ENCODE measurements at places on chromosomes 11 and 22.

- no peak overlapping the region for H3K4me3 ChIP-seq
- no peak for DNase-seq
- H3K27me3 ChIP-seq, result peaks cover 2% of the 10 kb centered on the region
- no peaks in the 10 kb centered on the region for H3K4me1 ChIP-seq
Observed at GRCh38 chr11:75306529-75306928, 44.9 kb downstream of the ARRB1 start.

- no peak for DNase-seq
- no peaks in the 10 kb centered on the region for H3K4me1 ChIP-seq
- no peak overlapping the region for H3K27ac ChIP-seq
- H3K4me3 ChIP-seq, result no peak overlapping the region
- no peaks in the 10 kb centered on the region for H3K36me3 ChIP-seq
- H3K27me3 ChIP-seq, result no peaks in the 10 kb centered on the region
Observed at GRCh38 chr11:104979839-104980238, 11.5 kb upstream of the CASP4 start.

DNA sequence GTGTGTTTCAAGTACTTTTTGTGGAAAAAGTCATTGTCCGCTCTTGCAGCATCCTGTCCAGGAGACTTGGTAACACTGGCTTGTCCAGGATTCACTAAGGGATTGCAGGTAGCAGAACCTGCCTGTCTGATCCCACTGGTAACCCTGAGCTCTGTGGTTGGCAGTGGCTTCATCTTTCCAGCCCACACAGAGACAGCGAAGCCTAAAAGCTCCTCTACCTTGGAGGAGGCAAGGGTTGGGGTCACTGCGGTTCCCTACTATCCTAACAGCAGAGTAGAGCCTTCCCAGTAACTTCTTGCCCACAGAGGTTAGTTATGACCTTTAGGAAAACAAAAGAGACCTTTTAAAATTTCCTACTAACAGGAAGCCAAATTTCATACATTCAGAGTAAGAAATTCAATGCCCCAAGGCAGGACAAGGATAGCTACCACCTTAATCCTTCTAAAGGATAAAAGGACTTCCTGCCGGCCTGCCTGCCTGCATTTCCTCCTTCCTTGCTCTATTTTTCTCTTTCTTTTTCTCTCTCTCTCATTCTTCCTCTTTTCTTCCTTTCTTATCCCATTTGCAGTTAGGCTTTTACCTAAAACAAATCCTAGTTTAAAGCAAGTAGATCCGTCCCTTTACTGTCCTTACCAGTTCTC is 8.4 kb upstream of the RCN1 start:
- H3K4me1 ChIP-seq, result peaks cover 10% of the 10 kb centered on the region
- no peak overlapping the region for H3K27ac ChIP-seq
- DNase-seq, result no peak
- no peaks in the 10 kb centered on the region for H3K36me3 ChIP-seq
- no peak overlapping the region for H3K4me3 ChIP-seq

DNA sequence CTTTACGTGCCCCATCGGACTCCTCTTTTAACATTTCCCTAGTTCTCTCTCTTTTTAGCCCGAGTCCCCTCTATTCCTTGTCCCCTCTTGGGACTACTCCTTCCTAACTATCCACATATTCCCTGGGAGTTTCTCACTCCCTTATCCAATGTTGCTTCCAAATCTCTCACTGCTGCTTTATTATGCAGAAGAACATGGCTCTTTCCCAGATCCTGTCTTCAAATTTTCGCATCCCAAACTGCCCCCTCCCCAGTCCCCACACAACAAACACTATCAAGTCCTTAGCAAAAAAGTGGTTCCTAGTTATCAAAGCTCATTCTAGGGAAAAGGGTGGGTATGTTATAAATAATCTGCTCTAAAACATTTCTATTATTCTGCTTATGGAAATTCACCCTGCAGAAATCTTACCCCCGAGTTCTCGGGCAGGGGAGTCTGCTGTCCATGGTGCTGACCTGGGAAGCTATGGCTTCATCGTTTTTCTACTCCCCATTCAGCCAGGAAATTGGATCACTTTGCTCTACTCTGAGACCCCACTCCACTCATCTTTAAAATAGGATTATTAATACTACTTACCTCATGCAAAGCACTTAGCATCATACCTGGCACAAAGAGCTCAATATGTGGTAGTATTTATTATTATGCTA is 393.5 kb downstream of the BUD13 start:
- no peaks in the 10 kb centered on the region for H3K36me3 ChIP-seq
- H3K27me3 ChIP-seq, result no peaks in the 10 kb centered on the region
- DNase-seq, result no peak
- H3K4me1 ChIP-seq, result no peaks in the 10 kb centered on the region
- H3K27ac ChIP-seq, result no peak overlapping the region

DNA sequence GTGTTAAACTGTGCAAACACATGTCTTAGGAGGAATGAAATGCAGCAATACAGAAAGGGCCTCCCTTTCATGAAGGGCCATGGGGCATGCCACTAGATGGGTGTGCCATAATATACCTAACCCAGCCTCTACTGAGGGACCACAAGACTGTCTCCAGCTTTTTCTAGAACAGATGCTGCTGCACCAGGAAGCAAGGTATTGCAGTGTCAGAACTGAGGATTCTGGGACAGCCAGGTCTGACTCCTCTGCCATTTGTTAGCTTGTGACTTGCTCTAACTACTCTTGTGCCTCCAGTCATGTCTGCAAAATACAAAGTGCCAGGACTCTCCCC is 53.2 kb downstream of the HIRA start:
- H3K27ac ChIP-seq, result no peak overlapping the region
- no peaks in the 10 kb centered on the region for H3K4me1 ChIP-seq
- no peaks in the 10 kb centered on the region for H3K27me3 ChIP-seq
- H3K4me3 ChIP-seq, result no peak overlapping the region
- H3K36me3 ChIP-seq, result peaks cover 37% of the 10 kb centered on the region

GRCh38 chr11:27361649-27362431 is 1.2 kb downstream of the CCDC34 start:
- peak overlapping the region; percentile 93 for H3K4me3 ChIP-seq
- H3K36me3 ChIP-seq, result no peaks in the 10 kb centered on the region
- no peak overlapping the region for H3K27ac ChIP-seq
- H3K4me1 ChIP-seq, result peaks cover 13% of the 10 kb centered on the region
- no peak for DNase-seq

- H3K27me3 ChIP-seq, result no peaks in the 10 kb centered on the region
- DNase-seq, result no peak
- no peaks in the 10 kb centered on the region for H3K36me3 ChIP-seq
- no peak overlapping the region for H3K27ac ChIP-seq
- no peak overlapping the region for H3K4me3 ChIP-seq
Observed at GRCh38 chr22:32207971-32208480, 3.2 kb upstream of the RFPL2 start.

DNA sequence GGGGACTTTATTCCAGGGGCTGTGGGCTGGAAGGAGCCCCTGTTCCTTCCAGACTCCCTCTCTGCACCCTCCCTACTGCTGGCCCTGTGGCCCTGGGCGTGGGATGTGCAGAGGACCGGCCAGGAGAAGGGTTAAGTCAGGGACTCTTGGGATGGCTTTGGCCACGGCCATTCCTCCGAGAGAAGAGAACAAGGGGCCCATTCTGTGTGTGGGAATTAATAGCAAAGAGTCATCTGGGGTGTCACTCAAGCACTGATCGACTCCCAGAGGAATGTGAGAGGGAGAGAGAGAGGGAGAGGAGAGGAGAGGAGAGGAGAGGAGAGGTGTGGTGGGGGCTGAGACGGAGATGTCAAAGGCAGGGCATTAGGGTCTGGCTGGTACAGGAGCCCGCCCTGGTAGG is 14.2 kb upstream of the SOX10 start:
- no peak overlapping the region for H3K27ac ChIP-seq
- H3K27me3 ChIP-seq, result no peaks in the 10 kb centered on the region
- peaks cover 17% of the 10 kb centered on the region for H3K4me1 ChIP-seq

DNA sequence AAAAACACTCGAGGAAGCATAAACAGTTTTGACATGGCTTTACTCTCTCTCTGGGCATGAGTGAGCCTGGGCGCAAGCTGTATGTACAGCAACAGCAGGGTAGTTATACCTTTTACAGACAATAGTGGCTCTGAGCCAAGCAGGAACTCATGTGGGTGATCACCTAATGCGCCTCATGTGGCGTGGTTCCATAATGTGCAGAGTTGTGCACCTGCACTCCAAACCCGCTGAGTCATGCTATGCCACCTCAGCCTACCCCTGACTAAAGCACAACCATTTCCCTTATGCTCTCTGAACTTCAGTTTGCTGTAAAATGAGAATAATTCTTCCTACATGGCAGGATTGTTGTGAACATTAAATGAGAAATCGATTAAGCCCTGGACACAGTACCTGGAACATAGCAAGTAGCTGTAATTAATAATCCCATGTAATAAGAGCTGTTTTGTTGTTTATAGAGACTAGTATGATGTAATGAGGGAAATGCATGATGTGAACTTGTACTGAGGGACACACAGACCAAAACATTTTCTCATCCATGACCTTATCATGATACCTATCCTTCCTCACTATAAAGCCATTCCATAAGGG is 71.6 kb downstream of the CCDC34 start:
- no peak overlapping the region for H3K4me3 ChIP-seq
- DNase-seq, result no peak
- H3K4me1 ChIP-seq, result peaks cover 7% of the 10 kb centered on the region

GRCh38 chr22:23834406-23834792 is 4.4 kb downstream of the DERL3 start:
- H3K27ac ChIP-seq, result no peak overlapping the region
- H3K4me3 ChIP-seq, result no peak overlapping the region
- H3K4me1 ChIP-seq, result peaks cover 3% of the 10 kb centered on the region
- DNase-seq, result no peak
- H3K36me3 ChIP-seq, result peaks cover 8% of the 10 kb centered on the region

GRCh38 chr11:130388607-130389205 is 39.7 kb downstream of the ADAMTS8 start:
- no peaks in the 10 kb centered on the region for H3K36me3 ChIP-seq
- H3K27ac ChIP-seq, result no peak overlapping the region
- no peak for DNase-seq
- H3K27me3 ChIP-seq, result peaks cover 49% of the 10 kb centered on the region
- no peak overlapping the region for H3K4me3 ChIP-seq

DNA sequence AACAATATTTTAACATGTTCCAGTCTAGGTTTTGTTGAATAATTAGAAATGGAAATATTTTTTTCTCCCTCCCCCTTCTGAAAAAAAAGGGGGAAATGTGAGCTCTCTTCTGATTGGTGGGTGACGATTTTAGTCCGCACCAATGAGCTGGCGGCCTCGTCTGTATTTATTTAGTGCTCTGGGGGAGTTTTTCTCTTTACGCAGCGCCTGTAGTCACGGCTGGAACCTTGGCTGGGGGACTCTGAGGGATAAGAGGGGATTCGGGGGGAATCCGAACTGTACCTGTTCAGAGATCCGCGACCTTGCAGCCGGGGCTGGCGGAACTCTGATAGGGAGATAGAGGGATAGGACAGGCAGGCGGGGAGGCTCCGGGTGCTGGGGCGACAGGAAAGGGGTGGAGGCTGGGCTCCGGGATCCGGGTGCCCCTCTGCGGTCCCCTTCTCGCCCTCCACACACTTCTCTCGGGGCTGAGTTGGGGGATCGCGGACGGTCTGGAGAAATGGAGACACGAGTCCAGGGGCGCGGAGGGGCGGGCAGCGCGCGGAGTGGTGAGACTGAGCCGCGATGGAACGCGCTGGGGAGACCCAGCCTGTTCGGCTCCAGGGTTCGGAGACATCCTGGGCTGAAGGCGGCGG is 99.7 kb upstream of the HSD17B12 start:
- no peak for DNase-seq
- H3K27ac ChIP-seq, result no peak overlapping the region
- peak overlapping the region; percentile 48 for H3K4me3 ChIP-seq
- H3K36me3 ChIP-seq, result no peaks in the 10 kb centered on the region
- peaks cover 71% of the 10 kb centered on the region for H3K27me3 ChIP-seq

- H3K27ac ChIP-seq, result no peak overlapping the region
- H3K27me3 ChIP-seq, result no peaks in the 10 kb centered on the region
Observed at GRCh38 chr22:48319321-48320047, 1508.2 kb downstream of the BRD1 start.

DNA sequence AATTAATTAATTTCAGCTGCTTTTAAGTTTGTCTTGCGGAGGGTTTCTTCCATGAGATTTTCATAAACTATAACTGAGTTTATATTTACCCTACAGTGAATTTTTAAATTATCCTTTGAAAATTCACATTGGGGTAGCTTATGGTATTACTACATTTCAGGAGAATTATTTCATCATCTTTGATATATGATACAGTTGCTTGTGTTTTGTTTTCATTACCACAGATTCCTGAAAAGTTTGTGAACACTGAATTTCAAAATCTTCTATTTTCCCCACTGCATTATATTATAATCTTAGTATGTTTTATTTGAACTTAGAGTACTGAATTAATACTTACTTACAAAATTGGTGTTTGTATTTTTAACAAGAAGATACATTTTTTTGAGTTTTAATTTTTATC is 24.4 kb downstream of the METTL15 start:
- DNase-seq, result no peak
- H3K4me3 ChIP-seq, result no peak overlapping the region
- no peak overlapping the region for H3K27ac ChIP-seq
- H3K36me3 ChIP-seq, result peaks cover 4% of the 10 kb centered on the region
- H3K4me1 ChIP-seq, result no peaks in the 10 kb centered on the region
- no peaks in the 10 kb centered on the region for H3K27me3 ChIP-seq

GRCh38 chr22:47533961-47534803 is 771.7 kb downstream of the TBC1D22A start:
- no peak for DNase-seq
- no peaks in the 10 kb centered on the region for H3K27me3 ChIP-seq
- H3K36me3 ChIP-seq, result no peaks in the 10 kb centered on the region
- H3K4me1 ChIP-seq, result no peaks in the 10 kb centered on the region
- no peak overlapping the region for H3K4me3 ChIP-seq

- no peak overlapping the region for H3K27ac ChIP-seq
- no peaks in the 10 kb centered on the region for H3K27me3 ChIP-seq
- no peak overlapping the region for H3K4me3 ChIP-seq
- no peak for DNase-seq
- H3K4me1 ChIP-seq, result peaks cover 4% of the 10 kb centered on the region
- H3K36me3 ChIP-seq, result peaks cover 33% of the 10 kb centered on the region
Observed at GRCh38 chr11:75576017-75576416, 14.0 kb downstream of the SERPINH1 start.

DNA sequence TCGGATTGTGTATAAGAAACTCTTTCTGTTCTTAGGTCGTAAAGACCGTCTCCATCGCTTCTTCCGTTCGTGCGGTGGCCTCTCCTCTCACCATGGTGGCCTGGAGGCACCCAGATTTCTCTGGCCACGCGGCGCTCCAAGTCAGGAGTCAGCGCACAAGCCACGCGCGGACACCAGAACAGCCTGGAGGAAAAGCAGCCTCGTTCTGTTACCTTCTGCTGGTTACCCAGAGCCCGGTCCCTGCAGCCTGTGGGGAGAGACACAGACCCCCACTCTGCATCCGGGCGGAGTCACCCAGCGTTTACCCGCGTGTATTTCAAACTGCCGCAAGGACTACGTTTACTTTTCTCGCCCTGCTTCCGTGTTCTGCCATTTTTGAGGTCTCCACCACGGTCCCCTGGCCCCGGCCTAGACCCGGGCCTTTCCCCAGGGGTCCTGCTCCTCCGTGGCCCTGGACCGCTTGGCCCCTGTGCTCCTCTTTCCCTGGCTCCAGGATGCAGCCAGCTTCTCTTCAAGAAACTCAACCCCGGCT is 776.1 kb downstream of the BRD1 start:
- no peaks in the 10 kb centered on the region for H3K36me3 ChIP-seq
- H3K4me1 ChIP-seq, result no peaks in the 10 kb centered on the region
- no peak overlapping the region for H3K4me3 ChIP-seq
- no peak overlapping the region for H3K27ac ChIP-seq
